ENCODE measurements at places on chromosomes 11 and 22. TPM values are rescaled to one million over a fixed set of nuclear protein-coding genes. Genes with fewer than 3 reads are reported as not detected.

Gene PIWIL4
- total RNA-seq = 2.5 TPM

Gene SERPING1
- total RNA-seq = 4.6 TPM

Gene FIBP
- 83.5 TPM for total RNA-seq

Gene RAG2
- total RNA-seq = not detected

Gene TIMP3
- 126 TPM for total RNA-seq

Gene TMEM191B
- 1.7 TPM for total RNA-seq

Gene KLHL35
- 10.1 TPM for total RNA-seq

Gene TSSK2
- total RNA-seq = not detected

Gene NLRP14
- total RNA-seq = not detected

Gene ZBTB16
- total RNA-seq = 22.0 TPM

Gene CNTN5
- not detected for total RNA-seq

Gene C11orf42
- not detected for total RNA-seq

Gene RRM1
- 53.5 TPM for total RNA-seq

Gene OR2AG2
- not detected for total RNA-seq

Gene GGTLC3
- not detected for total RNA-seq

Gene LDHAL6A
- total RNA-seq = not detected

Gene CD3G
- total RNA-seq = not detected

Gene OR52N4
- total RNA-seq = not detected

Gene OR51B4
- not detected for total RNA-seq

Gene OR10A2
- not detected for total RNA-seq

Gene KRTAP5-8
- not detected for total RNA-seq

Gene BRSK2
- 1.8 TPM for total RNA-seq

Gene PLAAT4
- 1.8 TPM for total RNA-seq

Gene STIP1
- 109 TPM for total RNA-seq

Gene CABP7
- total RNA-seq = not detected

Gene RIC3
- not detected for total RNA-seq

Measured in chondrocyte (in vitro differentiated cells).